ENCODE measurements at places on chromosomes 4 and X.
A peak's percentile ranks its signal among the peaks of the same experiment; 100 is the strongest.

GRCh38 chr4:40749717-40750460, at the start of gene NSUN7:
NSUN7 (plus strand) TSS chr4:40749955; CDS start chr4:40750694, 739 bp downstream.
- peak; percentile 26 for DNase-seq

DNA sequence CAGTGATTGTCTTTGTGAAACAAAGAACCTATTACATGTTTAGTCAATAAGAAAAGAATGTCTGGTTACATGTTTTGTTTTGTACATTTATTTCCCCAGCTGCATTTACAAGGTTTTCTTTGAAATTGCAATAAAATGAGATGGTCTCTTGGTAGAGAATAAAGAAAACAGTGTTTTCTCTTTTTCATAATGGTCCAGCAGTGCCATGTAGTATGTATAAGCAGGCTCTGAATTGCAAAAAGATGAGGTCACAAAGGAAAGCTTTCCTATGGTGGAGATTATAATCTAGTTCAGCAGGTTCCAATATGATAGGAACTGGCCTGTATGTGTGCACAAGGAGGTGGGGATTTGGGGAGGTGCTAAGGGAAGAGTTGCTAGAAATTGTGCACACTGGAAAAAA, 1417.3 kb downstream of the STIM2 start:
- DNase-seq, result no peak

DNA sequence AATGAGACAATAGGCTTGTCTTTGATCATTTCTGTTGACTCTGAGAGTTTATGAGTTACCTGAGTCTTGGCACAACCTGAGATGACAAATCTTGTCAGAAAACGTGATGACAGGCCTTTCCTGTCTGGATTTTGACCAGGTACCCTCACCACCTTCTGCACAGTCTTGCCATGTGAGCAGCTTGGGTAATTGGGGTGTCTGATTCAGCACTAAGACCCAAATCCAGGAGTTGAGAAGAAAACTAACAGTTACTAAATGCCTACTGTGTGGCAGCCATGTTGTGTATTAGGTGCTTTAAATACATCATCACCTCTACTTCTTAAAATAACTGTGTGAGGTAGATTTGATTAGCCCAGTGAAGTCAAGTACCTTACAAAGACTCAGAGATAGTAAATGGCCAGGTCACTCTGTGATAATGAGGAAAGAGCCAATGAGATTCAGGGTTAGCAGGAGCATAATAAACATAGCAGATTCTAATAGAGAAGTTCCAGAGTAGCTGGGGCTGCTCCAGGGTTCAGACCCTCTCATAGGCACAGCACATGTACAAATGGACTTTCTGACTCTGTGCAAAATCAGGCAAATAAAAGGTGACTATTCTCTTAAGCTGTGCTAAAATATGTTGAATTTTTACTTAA, 2.8 kb downstream of the EREG start:
- DNase-seq, result no peak

DNA sequence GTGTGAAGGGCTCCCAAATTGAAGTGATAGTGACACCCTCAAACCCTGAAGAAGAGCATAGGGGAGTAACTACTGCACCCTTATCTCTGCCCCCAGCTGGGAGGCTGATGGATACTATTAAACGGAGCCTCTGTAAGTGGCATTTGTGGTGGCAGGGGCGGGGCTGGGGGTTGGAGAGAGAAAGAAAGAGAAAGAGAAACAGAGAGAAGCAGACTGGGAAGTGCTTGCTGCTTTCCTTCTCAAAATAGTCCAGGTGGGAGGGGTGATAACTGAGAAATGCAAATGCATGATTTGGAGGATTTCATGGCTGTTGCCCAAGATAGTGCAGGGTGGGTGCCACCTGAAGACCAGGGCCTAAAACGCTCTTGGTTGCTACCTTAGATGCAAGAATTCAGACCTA, 253.5 kb upstream of the GATB start:
- no peak for DNase-seq

GRCh38 chrX:69139516-69139915, 25.7 kb downstream of the PJA1 start:
- DNase-seq, result no peak

- DNase-seq, result no peak
Observed at GRCh38 chrX:11836284-11836683, 78.2 kb downstream of the MSL3 start.

DNA sequence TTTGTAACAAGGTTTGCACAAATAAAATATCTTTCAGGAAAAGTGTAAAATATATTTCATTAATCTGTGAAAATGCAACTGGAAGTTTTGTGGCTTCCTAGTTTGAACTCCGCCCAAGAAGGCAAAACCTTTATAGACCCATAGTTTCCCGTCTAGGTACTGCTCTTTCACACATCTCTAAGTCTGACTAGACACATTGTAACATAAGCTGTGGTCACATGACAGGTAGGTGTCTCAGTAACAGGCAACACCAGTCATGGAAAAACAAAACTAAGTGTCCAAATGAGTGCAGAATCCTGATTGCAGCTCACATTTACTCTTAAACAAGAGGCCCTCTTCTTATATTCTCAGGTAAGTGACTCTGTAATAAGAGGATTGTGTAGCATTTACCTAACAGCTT, 55.6 kb downstream of the SNCA start:
- no peak for DNase-seq

- peak; percentile 17 for DNase-seq
Observed at GRCh38 chr4:81214881-81215868, at the start of gene PRKG2. PRKG2 (minus strand) TSS chr4:81215222; CDS start chr4:81205047, 10,175 bp downstream.

GRCh38 chr4:157014621-157015591, 43.3 kb upstream of the PDGFC start:
- no peak for DNase-seq

All from posterior cingulate gyrus (tissue), 11 donors.